ENCODE measurements at places on chromosomes 13 and 19.

DNA sequence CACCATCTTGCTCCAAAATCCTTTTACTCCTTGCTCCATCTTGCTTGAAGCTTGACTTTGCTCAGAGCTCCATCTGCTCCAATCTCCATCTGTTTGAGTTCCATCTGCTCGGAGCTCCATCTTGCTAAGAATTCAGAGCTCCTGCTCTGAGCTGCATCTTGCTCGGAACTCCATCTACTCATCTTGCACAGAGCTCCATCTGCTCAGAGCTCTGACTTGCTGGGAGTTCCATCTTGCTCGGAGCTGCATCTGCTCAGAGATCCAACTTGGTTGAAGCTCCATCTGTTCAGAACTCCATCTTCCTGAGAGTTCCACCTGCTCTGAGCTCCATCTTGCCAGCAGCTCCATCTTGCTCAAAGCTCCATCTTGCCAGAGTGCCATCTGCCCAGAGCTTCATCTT lies 80.6 kb upstream of the ZNF98 start:
- no peak for DNase-seq

GRCh38 chr13:105282406-105283285 lies 1252.8 kb downstream of the EFNB2 start:
- no peak for DNase-seq

- no peak for DNase-seq
Observed at GRCh38 chr13:95579303-95579702, 26.8 kb downstream of the CLDN10 start.

GRCh38 chr19:15287496-15287895 lies 44.8 kb downstream of the BRD4 start:
- DNase-seq, result no peak

GRCh38 chr13:21436582-21436981 lies 22.5 kb downstream of the ZDHHC20 start:
- no peak for DNase-seq

- DNase-seq, result no peak
Observed at GRCh38 chr13:64718116-64718515, 2512.0 kb downstream of the PCDH9 start.

Measured in central memory CD4-positive, alpha-beta T cell (primary cell).